ENCODE measurements at places on chromosomes 4 and X. TPM values are rescaled to one million over a fixed set of nuclear protein-coding genes. Genes with fewer than 3 reads are reported as not detected.

- no peaks in the 10 kb centered on the region for H3K36me3 ChIP-seq
- no peak for DNase-seq
- no peak overlapping the region for H3K27ac ChIP-seq
- no peaks in the 10 kb centered on the region for H3K4me1 ChIP-seq
These were observed 101.2 kb upstream of the CBLL2 start for GRCh38 chrX:22171287-22172060.

The SMIM31 gene
- total RNA-seq: not detected

- no peak for DNase-seq
- no peak overlapping the region for H3K4me3 ChIP-seq
- no peaks in the 10 kb centered on the region for H3K36me3 ChIP-seq
- H3K27ac ChIP-seq: no peak overlapping the region
- no peaks in the 10 kb centered on the region for H3K27me3 ChIP-seq
- no peaks in the 10 kb centered on the region for H3K4me1 ChIP-seq
These were observed 15.2 kb upstream of the HADH start for GRCh38 chr4:107974523-107974922.

The WDR13 gene
- total RNA-seq: 19.7 TPM

DNA sequence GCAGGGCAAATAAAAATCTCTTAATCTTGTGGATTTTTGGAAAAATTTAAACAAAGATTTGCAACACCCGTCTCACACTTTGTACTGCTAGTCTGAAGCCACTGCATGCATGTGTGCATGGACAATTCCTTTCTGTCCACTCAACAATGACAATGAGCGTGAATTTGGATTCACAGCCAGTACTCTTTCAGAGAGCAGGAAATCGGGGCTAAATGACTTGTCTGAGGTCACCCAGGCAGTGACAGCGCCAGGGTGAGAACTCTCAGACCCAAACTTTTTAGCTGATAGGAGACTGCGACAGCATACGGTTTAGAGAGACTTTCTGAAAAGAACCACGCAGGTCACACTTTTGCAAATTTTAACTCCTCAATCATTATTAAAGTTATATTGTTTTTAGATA, 90.9 kb downstream of the ZNF827 start:
- H3K4me3 ChIP-seq: no peak overlapping the region
- H3K27me3 ChIP-seq: no peaks in the 10 kb centered on the region
- no peak for DNase-seq
- 0 out of 2 replicates have a peak, but pooled peaks cover under 1% of the 10 kb centered on the region for H3K4me1 ChIP-seq

DNA sequence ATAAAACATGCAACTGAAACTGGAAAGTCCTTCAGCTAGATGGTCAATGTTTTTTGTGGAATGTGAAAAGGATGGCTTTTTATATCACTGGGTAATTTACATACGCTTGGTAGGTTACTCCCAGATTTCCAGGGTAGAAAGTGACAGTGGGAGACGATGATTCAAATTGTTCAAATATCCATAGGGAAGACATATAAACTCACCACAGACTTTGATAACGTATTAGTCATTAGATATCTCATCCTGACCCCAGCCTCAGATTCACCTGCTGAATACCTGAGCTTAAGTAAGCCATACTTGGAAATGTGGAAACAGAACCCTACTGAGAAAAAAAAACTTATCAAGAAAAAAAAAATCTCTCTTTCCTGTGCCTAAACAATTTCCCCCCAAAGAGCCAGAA, 169.4 kb downstream of the ZNF674 start:
- no peak for DNase-seq
- no peaks in the 10 kb centered on the region for H3K27me3 ChIP-seq
- H3K4me3 ChIP-seq: no peak overlapping the region
- H3K36me3 ChIP-seq: no peaks in the 10 kb centered on the region
- H3K4me1 ChIP-seq: no peaks in the 10 kb centered on the region
